ENCODE measurements at places on chromosomes 4 and X.

DNA sequence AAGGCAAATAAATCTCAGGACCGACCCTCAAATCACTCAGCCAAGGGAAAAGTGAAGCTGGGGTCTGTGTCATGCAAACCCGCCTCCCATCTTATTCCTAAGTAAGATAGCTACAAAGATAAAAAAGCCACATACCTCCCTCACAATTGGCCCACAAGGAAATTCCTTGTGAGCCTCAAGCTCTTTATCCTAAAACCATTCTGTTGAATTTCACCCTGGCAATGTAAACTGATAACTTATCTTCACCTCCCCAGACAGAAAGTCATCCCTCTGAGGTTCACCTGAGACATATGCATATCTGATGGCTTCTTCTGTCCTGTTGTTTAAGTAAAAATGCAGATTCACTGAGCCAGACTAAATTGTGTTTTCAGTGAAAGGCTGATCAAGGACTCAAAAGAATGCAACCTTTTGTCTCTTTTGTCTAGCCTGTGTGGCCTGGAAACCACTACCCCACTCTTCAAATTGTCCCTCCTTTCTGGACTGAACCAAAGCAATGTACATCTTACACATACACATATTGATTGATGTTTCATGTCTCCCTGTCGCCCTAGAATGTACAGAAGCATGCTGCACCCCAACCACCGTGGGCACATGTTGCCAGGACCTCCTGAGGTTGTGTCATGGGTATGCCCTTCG is 91.3 kb downstream of the MFAP3L start:
- no peak for DNase-seq

DNA sequence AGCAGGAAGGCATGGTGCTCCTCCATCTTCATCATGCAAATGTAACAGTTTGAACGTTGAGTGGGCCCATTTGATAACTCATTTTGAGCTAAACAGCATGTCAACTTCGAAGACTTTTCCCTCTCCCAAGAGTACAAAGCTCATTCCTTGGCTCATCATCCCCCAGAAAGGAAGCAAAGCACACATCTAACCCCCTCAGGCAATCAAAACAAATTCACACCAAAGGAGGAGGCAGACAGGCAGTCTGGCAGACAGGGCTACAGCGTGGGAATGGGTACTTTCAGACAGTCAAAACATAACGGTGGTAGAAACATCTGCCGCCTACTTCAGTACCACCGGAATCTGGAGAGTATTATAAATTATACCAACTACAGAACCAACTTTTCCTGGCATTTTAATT is 81.7 kb downstream of the PCDH19 start:
- no peak for DNase-seq

DNA sequence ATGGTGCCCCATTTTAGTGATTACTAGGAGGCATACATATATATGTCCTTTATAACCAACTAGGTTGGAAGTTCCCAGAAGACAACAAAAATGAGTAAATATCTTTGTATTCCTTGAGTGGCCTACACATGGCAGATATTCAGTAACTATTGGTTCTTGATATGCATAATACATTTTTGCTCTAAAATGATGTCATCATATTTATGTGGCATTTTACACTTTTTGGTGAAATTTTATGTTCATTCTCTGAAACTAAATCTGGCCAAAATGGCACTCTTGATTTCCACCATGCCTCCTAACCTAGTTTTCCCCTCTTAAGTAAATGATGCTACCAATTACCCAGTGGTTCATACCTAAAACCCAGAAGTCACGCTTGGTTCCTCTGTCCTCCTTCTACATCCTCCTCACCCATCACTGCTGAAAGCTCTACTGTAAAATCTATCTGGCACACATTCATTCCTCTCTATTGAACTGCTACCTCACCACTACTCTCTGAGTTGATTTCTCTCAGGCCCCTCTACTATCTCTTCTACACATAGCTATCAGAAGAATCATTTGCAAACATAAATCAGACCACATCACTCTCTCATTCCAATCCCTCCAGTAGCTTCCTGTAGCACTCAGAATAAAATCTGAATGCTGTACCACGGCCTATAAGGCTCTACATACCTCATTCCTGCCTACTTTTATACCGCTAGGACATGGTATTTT is 13.4 kb downstream of the SLC10A7 start:
- DNase-seq = no peak

DNA sequence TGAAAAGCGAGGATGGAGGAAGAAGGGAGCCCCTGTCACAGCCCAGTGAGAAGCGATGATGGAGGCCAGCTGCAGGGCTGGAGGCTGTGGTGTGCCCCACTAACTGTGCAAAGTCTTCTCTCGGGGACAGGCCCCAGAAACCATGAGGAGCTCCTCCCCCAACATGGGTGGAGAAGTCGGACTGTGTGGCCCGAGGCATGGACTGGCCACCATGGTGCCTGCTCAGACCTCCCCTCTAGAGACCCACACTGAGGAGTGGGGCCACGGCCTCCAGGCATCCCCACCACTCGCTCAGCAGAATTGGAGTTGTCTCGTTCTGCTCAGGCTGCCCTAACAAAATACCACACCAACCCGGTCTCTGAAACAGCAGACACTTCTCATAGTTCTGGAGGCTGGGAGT is 12.2 kb upstream of the PDE6B start:
- DNase-seq = no peak

DNA sequence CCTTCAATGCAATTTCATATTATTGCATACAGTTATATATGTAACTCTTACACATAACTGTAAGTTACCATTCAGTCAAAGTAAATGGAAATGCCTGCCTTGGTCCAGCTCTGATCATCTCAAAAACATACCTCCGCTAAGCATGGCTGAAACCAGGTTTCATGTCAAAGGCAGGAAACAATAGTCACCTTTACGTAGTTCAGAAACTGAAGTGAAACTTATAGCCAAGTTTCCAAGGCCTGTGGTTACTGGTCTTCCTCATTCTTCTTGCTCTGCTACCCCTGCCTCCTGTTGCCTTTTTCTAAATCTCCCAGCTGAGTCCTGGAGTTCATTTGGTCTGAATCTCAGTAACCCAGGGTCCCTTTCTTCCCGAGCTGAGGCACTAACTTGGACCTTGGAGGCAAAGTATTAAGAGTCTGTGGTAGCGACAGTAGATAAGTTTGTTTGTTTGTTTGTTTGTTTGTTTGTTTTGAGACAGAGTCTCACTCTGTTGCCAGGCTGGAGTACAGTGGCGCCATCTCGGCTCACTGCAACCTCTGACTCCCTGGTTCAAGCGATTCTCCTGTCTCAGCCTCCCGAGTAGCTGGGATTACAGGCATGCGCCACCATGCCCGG is 30.8 kb downstream of the DAPP1 start:
- no peak for DNase-seq

DNA sequence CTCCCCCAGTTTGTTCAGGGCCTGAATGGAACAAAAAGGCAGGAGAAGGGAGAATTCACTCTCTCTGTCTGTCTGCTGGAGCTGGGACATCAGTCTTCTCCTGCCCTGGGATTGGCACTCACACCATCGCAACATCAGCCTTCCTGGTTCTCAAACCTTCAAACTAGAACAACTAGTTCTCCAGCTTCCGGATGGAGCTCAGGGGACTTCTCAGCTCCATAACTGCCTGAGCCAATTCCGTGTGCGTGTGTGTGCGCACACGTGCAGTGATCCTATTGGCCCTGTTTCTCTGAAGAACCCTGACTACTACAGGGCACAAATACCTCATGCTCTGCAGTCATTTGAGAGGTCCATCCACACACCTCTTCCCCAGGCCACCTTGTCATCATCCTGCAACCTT is 18.7 kb upstream of the MAN2B2 start:
- no peak for DNase-seq

GRCh38 chrX:50787099-50787498 is 26.9 kb downstream of the SHROOM4 start:
- no peak for DNase-seq

- peak; percentile 26 for DNase-seq
These were observed 103.9 kb downstream of the MAML3 start for GRCh38 chr4:140049849-140050637.

DNA sequence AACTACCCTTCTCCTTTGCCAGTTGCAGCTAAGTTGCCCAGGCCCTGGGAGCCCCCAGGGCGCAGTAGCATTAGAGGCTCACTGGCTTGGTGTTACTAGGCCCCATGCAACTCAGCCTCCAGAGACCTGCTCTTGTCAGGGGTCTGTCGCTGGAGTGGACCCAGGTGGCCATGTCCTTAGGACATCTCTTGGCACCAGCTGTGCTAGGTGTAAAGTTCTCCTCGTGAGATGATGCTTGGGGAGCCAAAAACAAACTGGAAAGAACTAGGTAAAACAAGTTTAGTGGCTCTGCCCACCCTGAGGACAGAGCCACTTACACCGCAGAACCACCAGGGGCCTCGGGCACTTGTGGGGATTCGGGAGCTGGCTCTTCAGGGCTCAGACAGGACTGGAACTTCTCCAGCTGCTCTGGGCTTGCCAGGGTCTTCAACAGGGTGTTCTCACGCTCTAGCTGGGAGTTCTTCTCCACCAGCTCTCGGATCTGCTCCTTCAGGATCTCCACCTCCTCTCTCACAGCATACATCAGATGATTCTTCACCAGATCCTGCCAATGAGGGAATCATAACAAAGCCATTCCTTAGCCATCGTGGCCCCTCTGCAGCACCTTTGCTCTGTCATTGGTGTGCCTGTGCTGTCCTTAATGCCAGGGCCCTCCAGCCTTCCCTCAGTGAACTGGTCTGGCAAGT is 61.2 kb downstream of the TSC22D3 start:
- peak; percentile 12 for DNase-seq

GRCh38 chrX:107602694-107603239 is 25.5 kb upstream of the PRPS1 start:
- DNase-seq = no peak

GRCh38 chr4:99917575-99917974 is 23.3 kb upstream of the LAMTOR3 start:
- no peak for DNase-seq

DNA sequence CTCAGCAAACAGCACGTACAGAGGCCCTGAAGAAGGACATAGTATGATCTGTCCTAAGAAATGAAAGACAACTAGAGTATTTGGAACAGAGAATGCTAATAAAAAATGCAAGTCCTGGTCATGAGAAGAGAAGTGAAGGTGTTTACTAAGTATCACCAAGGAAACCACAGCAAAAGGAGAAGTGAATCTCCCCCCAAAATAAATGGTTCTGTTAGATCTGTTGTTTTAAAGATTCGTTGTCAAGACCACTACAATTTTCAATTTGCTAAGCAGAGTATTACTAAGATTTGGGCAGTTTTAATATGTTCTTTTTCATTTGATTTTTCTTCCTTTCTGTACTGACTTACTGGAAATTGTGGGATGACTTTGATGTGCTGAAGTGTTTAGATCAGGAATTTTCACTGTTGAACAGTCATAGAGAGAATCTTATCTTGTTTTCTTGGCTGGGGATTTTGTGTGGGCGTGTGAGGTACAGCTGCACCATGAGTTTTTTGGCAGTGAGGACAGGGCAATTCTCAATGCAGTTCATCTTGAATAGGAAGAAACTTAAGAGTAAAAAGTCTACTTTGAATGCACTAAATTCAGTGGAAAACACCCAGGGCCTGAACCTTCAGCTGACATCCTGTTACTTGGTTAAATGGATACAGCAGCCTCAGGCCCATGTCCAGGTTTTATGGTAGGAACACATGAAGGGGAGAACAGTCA is 132.2 kb downstream of the STIM2 start:
- peak; percentile 44 for DNase-seq

- no peak for DNase-seq
These were observed 51.6 kb downstream of the PTCHD1 start for GRCh38 chrX:23386260-23386659.

DNA sequence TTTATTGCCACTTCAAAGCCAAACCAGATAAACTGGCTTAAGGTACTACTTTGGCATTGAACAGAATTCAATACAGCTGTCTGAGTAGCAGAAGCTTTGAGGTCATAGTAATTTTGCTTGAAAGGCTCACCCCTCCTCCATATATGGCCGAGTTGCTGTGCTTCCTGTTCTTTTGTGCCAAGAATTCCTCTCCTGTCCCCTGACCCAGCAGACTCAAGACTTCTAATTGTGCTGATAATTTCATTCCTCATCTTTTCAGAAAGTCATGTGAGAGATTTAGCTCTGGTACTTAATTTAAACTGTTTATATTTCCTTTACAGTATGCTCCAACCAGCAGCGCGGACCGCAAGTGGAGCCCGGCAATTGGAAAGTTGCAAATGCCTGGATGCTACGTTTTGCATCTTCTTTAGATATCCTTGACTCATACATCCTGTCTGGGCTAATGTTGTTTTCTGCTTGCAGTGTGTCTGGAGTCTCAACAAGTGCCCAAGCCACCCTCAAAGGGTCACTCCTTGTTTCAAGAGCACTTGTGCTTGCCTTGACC is 373.4 kb downstream of the PDGFC start:
- DNase-seq = no peak

DNA sequence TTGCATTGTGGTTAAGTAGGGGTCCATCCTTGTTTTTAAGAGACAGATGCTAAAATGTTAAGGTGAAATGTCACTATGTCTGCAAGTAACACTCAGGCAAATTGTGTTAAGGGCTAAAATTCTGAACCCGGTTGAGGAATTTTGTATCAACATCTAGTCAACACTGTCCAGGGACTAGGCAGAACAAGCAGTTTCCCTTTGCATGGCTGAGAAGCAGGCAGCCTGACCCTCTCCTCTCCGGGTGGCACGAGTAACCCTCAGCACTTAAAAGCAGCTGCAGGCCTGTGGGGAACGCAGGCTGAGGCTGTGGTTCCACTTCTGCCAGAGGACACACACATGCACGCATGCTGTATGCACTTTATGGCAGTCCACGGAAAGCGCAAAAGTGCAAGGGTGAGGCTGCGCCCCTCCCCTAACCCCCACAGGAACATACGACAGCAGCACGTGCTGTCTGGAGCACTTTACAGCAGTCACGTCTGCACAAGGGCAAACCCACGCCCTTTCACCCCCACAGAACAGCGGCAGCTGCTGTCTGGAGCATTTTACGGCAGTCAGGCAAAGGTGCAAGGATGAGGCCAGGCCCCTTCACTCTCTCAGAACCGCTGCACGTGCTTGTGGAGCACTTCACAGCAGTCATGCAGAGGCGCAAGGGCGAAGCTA is 619 bp upstream of the MPC1L start:
- no peak for DNase-seq

DNA sequence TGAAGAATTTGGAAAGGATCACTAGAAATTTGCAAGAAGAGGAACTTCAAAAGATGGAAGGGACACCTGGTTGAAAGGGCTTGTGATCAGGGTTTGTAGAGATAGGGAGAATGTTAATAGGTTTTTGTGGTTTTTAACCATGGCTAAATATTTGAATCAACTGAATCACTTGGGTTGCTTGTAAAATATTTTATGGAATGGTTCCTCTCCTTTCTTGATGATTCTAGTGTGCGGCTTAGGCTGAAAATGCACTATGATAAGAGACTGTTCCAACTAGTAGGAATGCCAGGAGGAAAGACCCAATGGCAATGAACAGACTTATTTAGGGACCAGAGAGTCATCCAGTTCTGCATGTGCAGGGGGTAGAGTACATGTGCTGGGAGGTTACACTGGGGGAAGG is 408.2 kb downstream of the ARHGAP24 start:
- DNase-seq = no peak

GRCh38 chr4:108116423-108117168 is 52.1 kb downstream of the LEF1 start:
- no peak for DNase-seq

- DNase-seq = no peak
These were observed 299.9 kb upstream of the SFRP2 start for GRCh38 chr4:154088741-154089140.

GRCh38 chrX:4240541-4241194 is 527.2 kb upstream of the PRKX start:
- DNase-seq = no peak

GRCh38 chr4:121778991-121779628 is 14.1 kb upstream of the SMIM43 start:
- no peak for DNase-seq
